ENCODE measurements at places on chromosomes 4 and X. TPM values are rescaled to one million over a fixed set of nuclear protein-coding genes. Genes with fewer than 3 reads are reported as not detected.

GRCh38 chr4:85780664-85781063, 305.7 kb downstream of the ARHGAP24 start:
- no peaks in the 10 kb centered on the region for H3K4me1 ChIP-seq
- no peak for DNase-seq
- H3K27ac ChIP-seq, result no peak overlapping the region
- H3K36me3 ChIP-seq, result no peaks in the 10 kb centered on the region

DNA sequence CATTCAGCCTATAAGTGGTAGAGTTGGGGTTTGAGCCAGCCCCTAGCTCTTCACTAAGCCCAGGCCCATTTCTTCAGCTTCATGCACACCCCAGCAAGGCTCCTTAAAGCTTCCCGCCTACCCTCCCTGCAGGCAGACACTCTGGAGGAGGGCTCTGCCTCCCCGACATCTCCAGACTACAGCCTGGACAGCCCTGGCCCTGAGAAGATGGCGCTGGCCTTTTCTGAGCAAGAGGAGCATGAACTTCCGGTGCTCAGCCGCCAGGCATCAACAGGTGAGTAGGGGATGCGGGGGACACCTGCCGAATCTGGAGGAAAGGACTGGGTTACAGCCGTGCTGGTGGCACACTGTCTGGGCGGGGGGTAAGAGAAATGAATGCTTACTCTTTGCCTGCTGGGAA, 11.1 kb downstream of the SASH3 start:
- H3K36me3 ChIP-seq, result no peaks in the 10 kb centered on the region
- no peak overlapping the region for H3K4me3 ChIP-seq
- DNase-seq, result no peak
- no peak overlapping the region for H3K27ac ChIP-seq

GRCh38 chrX:134480061-134480460, 20.1 kb downstream of the HPRT1 start:
- H3K27ac ChIP-seq, result no peak overlapping the region
- no peaks in the 10 kb centered on the region for H3K27me3 ChIP-seq
- no peaks in the 10 kb centered on the region for H3K4me1 ChIP-seq

DNA sequence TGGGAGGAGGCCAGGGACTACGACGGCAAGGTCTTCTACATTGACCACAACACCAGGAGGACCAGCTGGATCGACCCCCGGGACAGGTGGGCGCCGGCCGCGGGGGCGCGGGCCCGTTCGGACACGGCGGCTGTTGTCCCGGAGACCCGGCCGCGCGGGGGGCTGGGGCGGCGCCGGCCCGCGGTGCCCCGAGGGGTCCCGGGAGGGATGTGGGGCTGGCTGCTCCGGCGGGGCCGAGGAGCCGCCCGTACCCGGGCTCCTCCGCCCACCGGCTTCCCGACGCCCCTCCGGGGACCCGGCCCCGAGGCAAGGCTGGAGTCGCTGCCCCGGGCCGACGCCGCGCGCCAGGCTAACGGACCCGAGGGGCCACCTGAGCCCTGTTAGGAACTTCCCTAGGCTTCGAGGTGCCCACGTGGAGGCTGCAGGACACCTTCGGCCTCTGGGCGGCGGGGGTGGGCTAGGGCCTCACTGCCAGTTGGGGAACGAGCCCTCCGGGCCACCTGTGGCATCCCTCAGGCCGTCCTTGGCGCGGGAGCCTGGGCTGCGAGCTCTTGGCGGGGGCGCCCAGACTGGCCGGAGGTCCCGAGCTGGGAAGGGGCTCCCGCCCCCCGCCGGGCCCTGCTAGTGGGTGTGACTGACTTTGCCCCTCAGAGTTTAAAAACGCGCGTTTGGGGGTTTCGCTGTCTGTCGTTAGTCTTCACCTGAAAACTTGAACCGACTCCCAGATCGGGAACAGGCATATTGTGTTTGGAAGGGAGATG, 660 bp downstream of the WWC2 start:
- H3K27ac ChIP-seq, result no peak overlapping the region
- H3K4me1 ChIP-seq, result peaks cover 31% of the 10 kb centered on the region
- DNase-seq, result peak; percentile 76
- H3K27me3 ChIP-seq, result no peaks in the 10 kb centered on the region
- H3K36me3 ChIP-seq, result no peaks in the 10 kb centered on the region

GRCh38 chr4:88522702-88523324, 763 bp downstream of the PYURF start:
- H3K36me3 ChIP-seq, result no peaks in the 10 kb centered on the region
- H3K27ac ChIP-seq, result peak overlapping the region; percentile 91
- H3K27me3 ChIP-seq, result no peaks in the 10 kb centered on the region
- H3K4me1 ChIP-seq, result peaks cover 7% of the 10 kb centered on the region

DNA sequence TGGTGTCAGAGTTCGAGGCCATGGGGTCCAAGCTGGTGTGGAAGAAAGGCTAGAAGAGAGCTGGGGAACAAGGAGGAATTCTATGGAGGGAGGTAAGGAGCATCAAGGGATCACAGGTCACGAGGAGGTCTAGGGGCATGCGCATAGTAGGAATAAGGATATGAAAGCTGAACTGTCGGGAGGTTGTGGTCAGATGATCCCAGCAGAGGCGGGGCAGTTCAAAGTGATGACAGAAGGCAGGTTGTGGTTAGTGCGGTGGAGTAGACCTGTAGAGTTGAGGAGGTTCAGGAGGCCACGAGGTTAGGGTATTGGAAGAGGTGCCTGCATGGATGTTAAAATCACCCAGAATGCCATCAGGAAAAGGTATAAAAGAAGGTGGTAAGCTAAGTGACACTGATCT, 156.3 kb downstream of the TMEM164 start:
- H3K36me3 ChIP-seq, result no peaks in the 10 kb centered on the region
- H3K27me3 ChIP-seq, result no peaks in the 10 kb centered on the region
- no peaks in the 10 kb centered on the region for H3K4me1 ChIP-seq
- no peak overlapping the region for H3K27ac ChIP-seq

DNA sequence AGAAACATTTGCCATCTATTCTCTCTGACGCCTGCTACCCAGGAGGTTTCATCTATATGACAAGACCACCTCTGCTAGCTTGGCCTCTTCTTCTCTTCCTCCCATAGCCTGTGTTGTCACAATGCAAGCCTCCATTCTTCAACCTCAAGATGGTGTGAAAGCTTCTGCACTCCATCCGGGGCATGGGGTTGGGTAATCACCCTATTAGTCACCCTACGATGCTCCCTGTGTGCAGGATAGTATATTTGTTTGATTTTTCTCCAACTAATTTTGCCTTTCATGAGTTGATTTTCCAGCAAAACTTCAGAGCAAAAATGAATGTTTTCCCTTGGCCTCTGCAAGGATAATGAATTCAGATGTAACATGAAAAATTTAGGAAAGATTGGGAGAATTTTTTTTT, 128.0 kb upstream of the STS start:
- no peak overlapping the region for H3K27ac ChIP-seq
- no peak overlapping the region for H3K4me3 ChIP-seq
- no peak for DNase-seq
- H3K4me1 ChIP-seq, result no peaks in the 10 kb centered on the region

DNA sequence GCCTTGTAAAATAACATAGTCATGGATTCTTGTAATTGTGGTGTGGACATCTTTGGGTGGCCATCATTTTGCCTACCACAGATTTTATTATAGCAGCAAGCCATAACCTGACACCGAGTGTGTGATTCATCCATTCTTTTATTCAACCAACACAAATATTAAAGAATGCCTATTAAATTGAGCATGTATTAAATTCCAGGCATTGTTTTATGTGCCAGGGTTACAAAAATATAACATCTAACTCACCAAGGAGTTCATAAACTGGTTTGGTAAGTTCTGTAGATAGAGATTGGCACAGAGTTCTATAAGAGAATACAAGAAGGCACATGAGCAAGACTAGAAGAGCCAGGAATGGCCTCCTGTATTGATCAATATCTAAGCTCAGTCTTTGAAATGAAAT, 18.0 kb downstream of the NBDY start:
- no peaks in the 10 kb centered on the region for H3K27me3 ChIP-seq
- DNase-seq, result no peak
- H3K36me3 ChIP-seq, result no peaks in the 10 kb centered on the region
- no peaks in the 10 kb centered on the region for H3K4me1 ChIP-seq
- no peak overlapping the region for H3K27ac ChIP-seq
- H3K4me3 ChIP-seq, result no peak overlapping the region

GRCh38 chrX:67544281-67545035, 637 bp downstream of the AR start:
- H3K4me3 ChIP-seq, result peak overlapping the region; percentile 42
- no peaks in the 10 kb centered on the region for H3K4me1 ChIP-seq
- peak; percentile 4 for DNase-seq
- no peak overlapping the region for H3K27ac ChIP-seq
- H3K27me3 ChIP-seq, result no peaks in the 10 kb centered on the region

- no peak overlapping the region for H3K27ac ChIP-seq
- no peaks in the 10 kb centered on the region for H3K27me3 ChIP-seq
- no peak overlapping the region for H3K4me3 ChIP-seq
- no peaks in the 10 kb centered on the region for H3K36me3 ChIP-seq
- no peak for DNase-seq
Measured at GRCh38 chr4:121648516-121648915, 48.3 kb downstream of the ANXA5 start.

DNA sequence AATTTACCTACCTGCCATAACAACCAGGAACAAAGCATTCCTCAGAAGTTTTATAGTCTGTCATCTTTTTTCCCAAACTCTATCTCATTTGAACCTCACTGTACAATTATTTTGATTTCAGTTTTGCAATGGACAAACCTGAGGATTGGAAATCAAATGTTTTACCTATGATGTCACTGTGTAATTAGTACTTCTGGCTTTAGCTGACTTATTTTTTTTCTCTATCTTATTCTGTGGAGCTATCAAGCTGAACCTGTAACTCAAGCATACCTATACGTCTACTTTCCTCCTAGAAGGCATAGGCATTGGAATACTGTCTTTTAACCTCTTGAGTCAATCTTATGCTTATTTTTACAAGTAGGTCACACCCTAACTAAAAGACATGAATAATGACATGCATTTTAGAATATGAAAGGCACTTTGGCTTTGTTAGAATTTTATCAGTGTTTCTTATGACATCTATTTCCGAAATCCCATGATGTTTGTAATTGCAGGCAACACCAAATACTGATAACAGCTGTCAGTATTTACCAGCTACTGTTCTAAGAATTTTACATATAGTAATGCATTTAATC, 21.5 kb downstream of the CCSER1 start:
- no peak overlapping the region for H3K27ac ChIP-seq
- no peaks in the 10 kb centered on the region for H3K36me3 ChIP-seq
- peaks cover 15% of the 10 kb centered on the region for H3K4me1 ChIP-seq
- H3K27me3 ChIP-seq, result no peaks in the 10 kb centered on the region
- no peak overlapping the region for H3K4me3 ChIP-seq

DNA sequence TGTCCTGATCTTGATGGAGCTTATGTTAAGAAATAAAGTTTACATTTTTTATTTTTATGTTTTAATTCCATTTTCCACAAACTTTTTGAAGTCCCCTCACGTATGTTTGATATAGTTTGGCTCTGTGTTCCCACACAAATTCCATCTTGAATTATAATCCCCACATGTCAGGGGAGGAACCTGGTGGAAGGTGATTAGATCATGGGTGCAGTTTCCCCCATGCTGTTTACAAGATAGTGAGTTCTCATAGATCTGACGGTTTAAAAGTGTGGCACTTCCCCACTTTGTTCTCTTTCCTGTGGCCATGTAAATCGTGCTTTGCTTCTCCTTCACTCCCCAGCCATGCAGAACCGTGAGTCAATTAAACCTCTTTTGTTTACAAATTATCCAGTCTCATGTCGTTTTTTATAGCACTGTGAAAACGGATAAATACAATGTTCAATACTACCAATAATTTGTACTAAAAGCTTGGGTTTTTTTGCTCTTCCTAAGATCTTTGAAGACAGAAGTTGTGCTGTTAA, 89.8 kb downstream of the PAPSS1 start:
- no peaks in the 10 kb centered on the region for H3K36me3 ChIP-seq
- H3K4me3 ChIP-seq, result no peak overlapping the region
- peaks cover 33% of the 10 kb centered on the region for H3K4me1 ChIP-seq

DNA sequence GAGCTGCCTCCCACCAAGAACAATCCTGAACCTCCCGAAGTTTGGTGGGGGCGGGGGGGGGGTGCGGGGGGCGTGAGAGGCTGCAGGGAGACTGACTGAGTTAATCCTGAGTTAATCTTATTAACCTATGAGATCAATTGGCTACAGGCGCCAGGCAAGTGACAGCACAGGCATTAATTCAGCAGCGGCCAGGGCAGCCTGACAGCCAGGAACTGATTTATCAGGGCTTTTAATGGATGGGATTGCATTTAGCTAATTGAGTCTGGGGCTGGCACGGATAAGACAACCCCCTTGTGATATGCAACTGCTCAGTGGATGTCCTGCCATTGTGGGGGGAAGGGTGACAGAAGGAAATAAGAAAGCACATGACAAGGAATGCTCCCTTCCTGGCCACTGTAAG, 16.3 kb downstream of the RTL5 start:
- no peak for DNase-seq
- H3K36me3 ChIP-seq, result no peaks in the 10 kb centered on the region
- no peak overlapping the region for H3K27ac ChIP-seq
- no peak overlapping the region for H3K4me3 ChIP-seq
- H3K27me3 ChIP-seq, result no peaks in the 10 kb centered on the region

DNA sequence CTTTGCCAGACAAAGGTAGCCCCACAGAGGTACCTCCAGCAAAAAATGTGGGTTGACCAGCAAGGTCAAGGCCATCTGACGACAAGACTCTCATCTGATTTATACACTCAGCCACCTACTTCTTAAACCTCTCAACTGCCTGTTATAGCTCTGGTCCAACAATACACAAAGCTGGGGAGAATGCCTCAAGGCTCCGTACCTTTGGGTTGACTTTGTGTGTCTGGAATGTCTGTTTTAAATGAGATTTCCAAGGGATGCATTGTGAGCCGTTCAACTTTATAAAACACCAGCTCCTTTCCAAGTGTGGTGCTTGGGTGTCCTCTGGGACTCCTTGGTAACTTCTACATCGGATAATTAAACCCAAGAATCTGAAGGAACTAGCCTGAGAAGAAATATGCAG, 167.0 kb upstream of the RPL34 start:
- DNase-seq, result no peak
- H3K27me3 ChIP-seq, result no peaks in the 10 kb centered on the region
- H3K27ac ChIP-seq, result no peak overlapping the region
- no peak overlapping the region for H3K4me3 ChIP-seq
- no peaks in the 10 kb centered on the region for H3K36me3 ChIP-seq

- H3K4me1 ChIP-seq, result peaks cover 13% of the 10 kb centered on the region
- no peak overlapping the region for H3K4me3 ChIP-seq
- no peaks in the 10 kb centered on the region for H3K27me3 ChIP-seq
- H3K27ac ChIP-seq, result no peak overlapping the region
- no peaks in the 10 kb centered on the region for H3K36me3 ChIP-seq
Measured at GRCh38 chr4:81604683-81605218, 133.0 kb upstream of the RASGEF1B start.

GRCh38 chrX:5876984-5877596, 351.6 kb downstream of the NLGN4X start:
- H3K27ac ChIP-seq, result no peak overlapping the region
- no peaks in the 10 kb centered on the region for H3K27me3 ChIP-seq
- DNase-seq, result no peak

- H3K36me3 ChIP-seq, result no peaks in the 10 kb centered on the region
- no peaks in the 10 kb centered on the region for H3K27me3 ChIP-seq
- H3K4me3 ChIP-seq, result no peak overlapping the region
- DNase-seq, result no peak
Measured at GRCh38 chr4:70734168-70734954, 12.6 kb downstream of the RUFY3 start.

GRCh38 chrX:20361081-20361889, 94.6 kb upstream of the RPS6KA3 start:
- H3K27ac ChIP-seq, result peak overlapping the region; percentile 84
- no peaks in the 10 kb centered on the region for H3K27me3 ChIP-seq
- peak overlapping the region; percentile 5 for H3K4me3 ChIP-seq
- no peaks in the 10 kb centered on the region for H3K36me3 ChIP-seq
- DNase-seq, result peak; percentile 24
- H3K4me1 ChIP-seq, result peaks cover 19% of the 10 kb centered on the region

Gene COL4A6
- total RNA-seq, result 15.9 TPM

Gene SPANXA1
- not detected for total RNA-seq

Gene AR
- 0.86 TPM for total RNA-seq

Gene TBC1D8B
- total RNA-seq, result 7.4 TPM

Gene SSX1
- not detected for total RNA-seq

Gene MED28
- 68.0 TPM for total RNA-seq

Gene FAM53A
- 5.2 TPM for total RNA-seq

Gene CT45A5
- total RNA-seq, result not detected
